ENCODE measurements at places on chromosomes 7 and 10. TPM values are rescaled to one million over a fixed set of nuclear protein-coding genes. Genes with fewer than 3 reads are reported as not detected.

DNA sequence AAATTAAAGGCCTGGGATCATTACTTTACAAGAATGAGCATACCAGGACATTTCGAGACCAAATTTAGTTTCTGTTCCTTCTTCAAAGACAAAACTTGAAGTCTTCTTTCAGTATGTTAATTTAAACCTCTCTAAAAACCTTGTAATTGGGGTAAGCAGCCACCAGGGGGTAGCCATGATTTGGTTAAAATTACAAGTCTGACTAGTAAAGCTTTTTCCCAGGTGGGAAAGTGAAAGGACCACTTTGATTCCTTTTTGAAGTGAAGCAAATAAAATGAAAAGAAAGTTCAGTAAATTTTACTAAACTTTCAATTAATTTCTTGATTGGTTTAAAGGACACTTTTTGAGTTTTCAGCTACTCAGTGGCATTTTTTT, 294.3 kb downstream of the BBS9 start:
- no peak overlapping the region for H3K27ac ChIP-seq
- no peak overlapping the region for H3K4me3 ChIP-seq
- no peak for DNase-seq

ANXA8L1 gene
- total RNA-seq: not detected

GRCh38 chr7:147304376-147304775, 1187.8 kb downstream of the CNTNAP2 start:
- H3K27ac ChIP-seq: no peak overlapping the region
- DNase-seq: no peak
- H3K4me3 ChIP-seq: no peak overlapping the region
- no peaks in the 10 kb centered on the region for H3K27me3 ChIP-seq
- no peaks in the 10 kb centered on the region for H3K36me3 ChIP-seq
- no peaks in the 10 kb centered on the region for H3K4me1 ChIP-seq

DNA sequence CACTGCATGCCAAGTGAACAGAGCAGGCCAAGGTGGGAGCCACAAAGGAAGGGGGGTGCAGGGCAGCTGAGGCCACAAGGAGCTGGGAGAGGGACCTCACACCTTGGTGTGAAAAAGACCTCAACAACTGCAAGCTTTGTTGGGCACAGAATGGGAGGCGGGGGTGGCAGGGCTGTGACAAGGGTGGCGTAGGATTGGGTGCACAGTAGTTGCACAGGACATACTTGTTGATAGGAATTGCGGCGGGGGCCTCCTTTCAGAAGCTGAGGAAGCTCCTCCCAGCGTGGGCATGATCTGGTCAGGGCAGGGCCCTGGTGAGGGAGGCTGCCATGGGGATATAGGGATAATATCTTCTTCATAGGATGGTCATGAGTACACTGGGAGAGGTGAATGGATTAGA, 25.8 kb downstream of the POLL start:
- H3K36me3 ChIP-seq: no peaks in the 10 kb centered on the region
- no peak for DNase-seq
- no peak overlapping the region for H3K4me3 ChIP-seq
- H3K27me3 ChIP-seq: peaks cover 36% of the 10 kb centered on the region
- H3K27ac ChIP-seq: no peak overlapping the region

DNA sequence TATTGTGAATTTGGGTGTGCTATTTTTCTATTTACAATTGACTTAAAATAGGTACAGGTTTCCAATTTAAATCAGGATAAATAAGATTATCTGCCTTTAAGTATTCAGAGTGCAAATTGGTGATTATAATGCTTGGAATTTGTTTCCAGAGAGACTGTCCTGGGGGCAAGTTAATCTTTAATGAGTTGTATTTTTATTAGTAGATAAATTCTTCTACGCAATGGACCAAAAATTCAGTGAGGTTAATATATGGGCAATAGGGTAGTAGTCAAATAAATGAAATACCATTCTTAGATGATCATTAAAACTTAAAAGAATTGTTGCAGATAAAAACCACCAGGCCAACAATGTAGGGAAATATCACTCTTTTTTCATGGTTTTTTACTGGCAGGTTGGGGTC, 3.4 kb downstream of the BICC1 start:
- H3K27ac ChIP-seq: no peak overlapping the region
- no peak for DNase-seq
- peaks cover 11% of the 10 kb centered on the region for H3K4me1 ChIP-seq
- no peak overlapping the region for H3K4me3 ChIP-seq
- H3K27me3 ChIP-seq: peaks cover 28% of the 10 kb centered on the region

GRCh38 chr10:121736315-121737130, 138.3 kb upstream of the FGFR2 start:
- H3K36me3 ChIP-seq: peaks cover 4% of the 10 kb centered on the region
- H3K27me3 ChIP-seq: peaks cover 2% of the 10 kb centered on the region
- peaks cover 29% of the 10 kb centered on the region for H3K4me1 ChIP-seq
- H3K27ac ChIP-seq: no peak overlapping the region
- no peak overlapping the region for H3K4me3 ChIP-seq

TMEM209 gene
- 29.2 TPM for total RNA-seq

EIF4EBP2 gene
- 101 TPM for total RNA-seq

DNA sequence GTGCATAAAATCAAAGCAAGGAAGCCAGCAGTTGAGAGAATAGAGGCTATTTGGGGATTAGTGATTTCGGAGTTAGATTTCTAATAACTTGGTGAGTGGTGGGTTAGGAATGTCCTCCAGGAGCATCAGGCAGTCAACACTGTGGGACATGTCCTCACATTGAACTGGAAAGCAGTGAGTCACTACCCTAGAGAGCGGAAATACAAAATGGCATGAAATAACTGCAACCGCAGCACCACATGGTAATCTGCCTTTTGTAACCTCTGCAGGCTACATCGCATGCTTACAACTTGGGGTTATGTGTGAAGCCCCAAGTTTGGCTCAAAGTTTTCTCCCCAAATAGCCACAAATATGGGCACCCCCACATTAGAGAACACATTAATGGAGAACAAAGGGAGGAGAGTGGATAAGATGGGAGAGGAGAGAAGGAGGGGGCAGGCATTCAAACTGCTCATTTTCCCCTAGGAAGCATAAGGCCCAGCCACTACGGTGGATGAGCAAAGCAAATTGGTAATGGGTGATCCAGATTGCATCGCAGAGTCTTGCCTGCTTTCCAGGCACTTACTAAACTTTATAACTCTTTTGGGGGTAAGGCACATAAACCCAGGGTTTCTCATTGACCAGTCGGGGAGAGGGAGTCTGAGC, 22.0 kb upstream of the SLF2 start:
- H3K4me3 ChIP-seq: no peak overlapping the region
- H3K27ac ChIP-seq: no peak overlapping the region
- peaks cover 38% of the 10 kb centered on the region for H3K27me3 ChIP-seq
- no peak for DNase-seq
- peaks cover 2% of the 10 kb centered on the region for H3K4me1 ChIP-seq

DNA sequence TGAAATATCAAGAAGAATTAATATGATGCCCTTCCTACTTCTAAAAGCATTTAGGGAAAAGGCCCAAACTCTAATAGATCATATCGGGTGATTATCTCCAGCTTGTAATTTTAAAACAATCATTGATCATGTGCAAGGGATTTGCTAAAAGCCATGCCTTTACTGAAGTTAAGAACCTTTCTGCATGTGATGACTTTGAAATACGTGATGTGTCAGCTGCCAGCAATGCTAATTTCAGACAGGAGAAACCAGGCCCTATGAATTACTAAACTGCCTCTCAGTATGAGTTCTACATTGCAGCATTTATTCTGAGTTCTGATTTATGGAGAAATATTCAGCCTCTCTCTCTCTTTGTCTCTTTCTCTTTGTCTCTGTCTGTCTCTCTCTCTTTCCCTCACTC, 203.6 kb upstream of the AKR1E2 start:
- no peak for DNase-seq
- H3K4me1 ChIP-seq: no peaks in the 10 kb centered on the region
- no peaks in the 10 kb centered on the region for H3K36me3 ChIP-seq
- peaks cover 3% of the 10 kb centered on the region for H3K27me3 ChIP-seq
- H3K27ac ChIP-seq: no peak overlapping the region

Measured in progenitor cell of endocrine pancreas (in vitro differentiated cells).